ENCODE measurements at places on chromosomes 3 and 15. TPM values are rescaled to one million over a fixed set of nuclear protein-coding genes. Genes with fewer than 3 reads are reported as not detected.

GRCh38 chr3:155411500-155412223 is 118.2 kb upstream of the STRIT1 start:
- peak; percentile 26 for DNase-seq

FAM81A gene
- 4.1 TPM for total RNA-seq

GRCh38 chr3:71067977-71068654 is 515.4 kb downstream of the FOXP1 start:
- no peak for DNase-seq

DNA sequence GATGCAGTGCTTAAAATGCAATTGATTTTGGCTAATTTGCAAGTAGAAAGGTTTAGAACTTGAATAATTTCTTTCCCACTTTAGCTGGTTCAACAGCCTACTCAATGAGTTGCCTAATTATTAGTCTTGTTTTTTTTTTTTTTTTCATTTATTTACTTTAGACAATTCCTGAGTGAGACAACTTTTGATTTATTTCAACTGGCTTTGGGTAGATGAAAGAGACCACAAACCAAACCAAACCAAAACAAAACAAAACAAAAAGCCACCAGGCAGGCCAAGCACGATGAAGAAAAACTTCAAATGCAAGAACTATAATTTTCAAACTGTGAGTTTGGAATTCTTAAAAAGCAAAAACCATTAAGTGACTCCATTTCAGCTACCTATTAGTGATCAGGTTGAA is 469.9 kb downstream of the GBE1 start:
- DNase-seq = no peak

DNA sequence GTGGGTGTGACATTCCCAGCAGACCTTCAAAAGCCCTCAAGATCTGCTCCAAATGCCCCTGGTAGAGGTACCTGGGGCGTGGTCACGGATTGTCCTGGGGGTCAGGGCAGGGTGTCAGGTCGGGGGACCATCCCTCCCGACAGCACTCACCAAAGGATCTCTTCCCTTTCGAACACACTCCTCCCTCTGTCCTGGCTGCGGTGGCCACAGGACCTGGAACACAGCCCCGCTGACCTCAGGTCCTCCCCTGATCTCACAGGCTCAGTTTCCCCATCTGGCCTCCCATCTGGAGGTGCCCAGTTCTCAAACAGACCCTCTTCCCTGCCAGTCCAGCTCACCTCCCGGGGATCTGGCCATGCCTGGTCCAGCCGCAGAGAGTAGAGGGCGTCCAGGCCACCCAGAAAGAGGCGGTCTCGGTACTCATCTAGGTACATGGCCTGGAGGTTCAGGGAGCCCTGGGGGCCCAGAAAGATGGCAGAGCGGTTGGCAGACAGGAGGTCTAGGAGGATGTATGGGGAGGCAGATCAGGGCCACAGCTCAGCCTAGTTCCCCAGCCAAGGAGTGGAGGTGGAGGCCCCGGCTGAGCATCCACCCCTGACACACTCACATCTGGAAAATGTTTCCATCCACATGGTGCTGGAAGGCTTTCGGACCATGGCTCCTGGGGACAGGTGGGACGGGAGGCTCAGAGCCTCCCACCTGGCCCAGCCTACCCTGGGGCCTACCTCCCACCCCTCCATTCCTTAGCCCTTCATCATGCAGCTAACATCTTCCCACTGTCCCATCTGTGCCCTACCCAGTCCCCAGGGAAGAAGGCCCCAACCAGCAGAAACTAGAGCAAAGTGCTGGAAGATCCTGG is 2.3 kb downstream of the SEMA3G start:
- DNase-seq = no peak

DNA sequence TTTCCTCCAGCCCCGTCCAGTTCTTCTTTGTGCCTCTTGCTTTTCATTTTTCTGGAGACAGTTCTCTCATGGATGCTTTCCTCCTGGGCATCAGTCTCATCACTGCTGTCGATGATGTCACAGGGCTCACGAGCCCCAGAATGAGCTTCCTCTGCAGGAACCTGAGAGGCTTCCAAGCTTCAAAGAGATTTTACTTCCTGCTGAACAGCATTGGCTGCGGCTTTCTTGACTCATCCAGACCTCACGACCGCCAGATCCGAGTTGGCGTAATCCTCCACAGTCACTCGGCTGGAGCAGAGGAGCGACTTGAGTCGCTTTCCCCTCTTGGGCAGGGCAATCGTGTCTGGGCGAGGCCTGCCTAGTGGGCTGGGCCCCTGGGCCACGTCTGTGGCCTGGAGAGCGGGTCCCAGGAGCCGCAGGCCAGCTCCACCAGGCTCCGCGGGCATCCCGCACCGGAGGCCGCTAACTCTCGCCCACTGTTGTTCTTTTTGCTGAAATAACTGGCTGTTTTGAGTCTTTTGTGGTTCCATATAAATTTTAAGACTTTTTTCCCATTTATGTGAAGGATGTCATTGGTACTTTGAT is 20.8 kb upstream of the FAN1 start:
- no peak for DNase-seq

GRCh38 chr3:11198495-11198894 is 44.2 kb downstream of the HRH1 start:
- DNase-seq = no peak

DNA sequence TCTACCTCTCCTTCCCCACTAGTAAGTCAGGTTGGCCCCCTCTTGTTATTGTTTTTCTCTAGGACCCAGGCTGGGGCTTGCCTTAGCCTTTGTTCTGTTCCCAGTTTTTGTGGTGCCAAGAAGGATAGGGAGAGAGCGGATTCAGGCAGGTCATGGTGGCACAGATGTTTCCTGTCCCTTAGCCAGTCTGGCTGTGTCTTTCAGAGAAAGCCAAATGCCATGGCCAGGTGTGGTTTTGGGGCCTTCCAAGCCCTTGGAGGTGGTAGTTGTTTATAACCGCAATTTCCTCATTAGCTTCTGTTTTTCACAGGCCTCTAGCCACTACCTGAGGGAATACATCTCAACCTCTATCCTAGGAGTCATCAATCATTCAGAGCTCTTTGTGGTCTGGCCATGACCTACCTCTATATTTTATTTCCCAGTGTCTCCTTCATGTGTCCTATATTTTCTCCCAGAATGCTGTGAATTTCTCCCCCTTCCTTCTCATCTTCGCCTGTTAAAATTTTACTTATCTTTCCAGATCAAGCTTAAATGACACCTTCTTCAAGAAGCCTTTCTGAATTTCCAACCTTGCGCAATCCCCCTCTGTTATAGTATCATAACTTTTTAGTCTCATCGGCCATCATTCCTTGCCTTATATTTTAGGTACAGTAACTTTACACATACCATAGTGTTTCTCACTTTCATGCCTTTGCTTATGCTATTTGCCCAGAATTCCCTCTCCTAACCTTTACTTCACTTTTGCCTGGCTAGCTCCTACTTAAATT is 38.2 kb downstream of the TIMP4 start:
- DNase-seq = no peak

GRCh38 chr15:51251556-51251955 is 86.8 kb downstream of the CYP19A1 start:
- no peak for DNase-seq

- DNase-seq = no peak
These were observed 339.0 kb upstream of the PROK2 start for GRCh38 chr3:72123908-72124441.

DNA sequence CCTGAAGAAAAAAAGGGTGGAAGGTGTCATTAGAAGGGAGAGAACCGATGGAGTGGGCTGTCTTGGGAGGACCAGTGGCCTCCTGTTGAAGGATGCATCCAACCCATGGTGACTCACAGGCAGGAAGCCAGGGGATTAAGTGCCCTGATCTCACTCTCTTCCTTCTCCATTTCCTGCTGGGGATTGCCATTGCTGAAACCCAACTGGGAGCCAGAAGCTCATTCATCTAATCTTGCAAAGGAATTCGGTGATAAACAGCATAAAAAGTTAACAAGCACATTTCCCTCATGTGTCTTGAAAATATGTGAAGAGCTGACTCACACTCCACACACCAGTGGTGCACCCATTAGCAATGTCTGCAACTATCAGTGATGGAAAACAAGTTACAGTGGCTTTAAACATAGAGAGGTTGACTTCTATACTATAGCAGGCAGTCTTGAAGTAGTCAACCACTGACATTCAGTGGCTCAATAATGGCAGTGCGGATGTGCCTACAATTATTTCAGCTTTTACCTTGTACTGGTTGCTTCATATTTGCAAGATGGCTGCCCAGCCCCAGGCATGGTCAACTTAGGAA is 12.8 kb upstream of the CSRNP1 start:
- no peak for DNase-seq

DNA sequence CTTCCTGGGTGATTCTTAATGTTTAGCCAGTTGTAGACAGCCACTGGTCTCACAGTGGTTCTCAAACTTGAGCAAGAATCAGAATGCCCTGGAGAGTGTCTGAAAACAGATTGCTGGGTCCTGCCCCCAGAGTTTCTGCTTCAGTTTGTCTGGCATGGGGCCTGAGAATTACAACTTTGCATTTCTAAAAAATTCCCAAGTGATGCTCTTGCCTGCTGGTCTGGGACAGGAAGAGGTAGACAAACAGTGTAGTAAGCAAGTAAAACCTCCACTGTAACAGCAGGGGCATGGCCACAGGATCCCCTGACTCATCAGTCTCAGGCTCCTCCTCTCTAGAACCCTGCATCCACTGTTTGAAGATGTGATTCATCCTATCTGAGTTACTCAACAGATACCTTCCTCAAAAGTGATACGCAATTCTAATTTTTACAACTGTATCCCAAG is 36.5 kb downstream of the DZIP1L start:
- no peak for DNase-seq

ELL3 gene
- total RNA-seq = 19.2 TPM

DNA sequence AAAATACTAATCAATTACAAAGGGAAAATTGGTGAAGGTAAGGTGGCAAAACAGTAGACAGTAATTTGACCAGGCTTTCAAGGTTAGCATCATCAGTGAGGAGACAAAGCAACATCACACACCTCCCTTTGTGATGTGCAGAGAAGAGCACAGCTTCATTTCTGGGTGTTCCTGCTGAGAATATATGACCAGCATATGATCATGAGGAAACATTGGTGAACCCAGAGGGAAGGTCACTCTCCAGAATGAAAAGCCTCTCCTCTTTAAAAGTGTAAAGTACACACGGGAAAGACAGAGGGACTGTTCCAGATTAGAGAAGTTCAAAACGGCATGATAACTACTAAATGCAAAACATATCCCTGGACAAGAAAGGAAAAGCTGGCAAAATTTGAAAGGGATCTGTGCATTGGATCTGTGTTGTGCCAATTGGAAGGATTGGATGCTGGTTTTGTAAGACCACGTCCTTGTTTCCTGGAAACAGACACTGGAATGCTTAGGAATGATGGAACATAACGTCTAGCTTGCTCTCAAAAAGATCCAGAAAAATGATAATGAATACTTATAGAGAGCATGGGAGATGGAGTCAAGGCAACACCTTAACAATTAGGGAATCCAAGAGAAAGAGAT is 80.6 kb upstream of the MITF start:
- no peak for DNase-seq

DNA sequence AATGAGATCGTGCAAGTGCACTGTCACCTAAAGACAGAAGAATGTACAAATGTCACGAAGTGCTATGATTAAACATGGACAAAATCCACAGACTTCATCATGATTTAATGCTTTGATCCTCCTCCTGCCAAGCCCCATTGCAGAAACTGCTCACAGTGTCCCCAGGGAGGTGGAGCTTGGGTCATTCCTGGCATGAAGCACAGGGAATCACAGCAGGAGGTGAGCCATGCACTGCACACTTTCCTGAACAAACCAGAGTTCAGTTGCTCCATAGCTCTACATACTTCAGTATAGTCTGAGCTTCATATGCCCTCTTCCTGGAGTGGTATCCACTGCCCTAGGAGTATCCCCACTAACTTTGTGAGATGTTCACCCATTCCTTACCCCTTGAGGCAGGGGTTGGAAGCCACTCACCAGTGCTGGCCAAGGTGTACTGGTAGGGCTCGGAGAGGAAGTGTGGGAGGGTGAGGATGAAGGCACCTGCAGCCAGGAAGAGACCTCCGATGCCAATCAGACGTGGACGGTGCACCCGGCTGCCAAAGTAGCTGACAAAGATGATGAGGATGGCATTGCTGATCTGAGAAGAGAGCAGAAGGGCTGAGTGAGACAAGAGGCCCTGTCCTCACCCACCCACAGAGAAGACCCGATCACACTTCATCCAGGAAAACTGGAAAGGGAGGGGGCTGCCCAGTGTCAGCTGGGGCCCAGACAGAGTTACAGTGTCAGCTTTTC is 56.3 kb downstream of the SLCO2A1 start:
- DNase-seq = no peak

DNA sequence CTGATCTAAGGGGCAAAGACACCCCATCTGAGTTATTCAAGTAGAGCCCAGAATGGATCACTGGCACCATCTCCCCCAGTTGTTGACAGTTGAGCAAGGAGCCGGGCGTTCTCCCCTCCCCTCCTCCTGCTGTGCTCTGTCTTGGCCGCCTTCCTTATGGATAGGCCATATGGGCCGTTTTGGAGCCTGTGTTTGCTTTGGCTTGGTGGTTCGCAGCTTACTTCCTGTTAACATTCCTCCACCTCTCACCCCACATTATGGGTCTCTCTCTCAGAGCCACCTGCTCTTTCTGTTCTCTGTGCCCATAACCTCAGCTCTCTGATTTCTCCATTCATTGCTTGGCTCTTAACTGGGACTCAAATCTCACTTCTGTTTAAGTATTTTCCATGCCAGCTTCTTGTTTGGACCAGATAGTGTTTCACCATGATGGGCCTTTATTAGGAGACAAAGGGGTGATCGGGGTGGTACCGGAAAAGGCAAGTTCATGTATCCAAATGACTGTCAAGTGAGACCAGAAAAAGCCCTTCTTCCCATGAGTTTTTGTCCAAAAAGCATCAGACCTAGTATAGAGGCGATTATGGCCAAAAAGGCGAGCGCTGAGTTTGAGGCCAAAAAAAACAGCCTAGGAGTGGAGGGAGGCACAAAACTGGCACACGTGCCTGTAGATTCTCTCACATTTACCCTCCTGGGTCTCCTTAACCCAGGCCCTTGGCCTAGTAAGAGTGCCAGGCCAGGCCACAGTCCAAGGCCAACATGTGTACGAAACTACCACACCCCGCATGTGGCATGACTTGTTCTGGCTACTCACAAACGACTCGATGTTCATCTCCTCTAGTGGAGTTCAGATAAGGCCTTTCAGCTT is 62.6 kb downstream of the DUT start:
- no peak for DNase-seq

PRSS50 gene
- total RNA-seq = 1.4 TPM

GOLGA8J gene
- not detected for total RNA-seq

- no peak for DNase-seq
These were observed 234.8 kb upstream of the GADL1 start for GRCh38 chr3:31129241-31129640.

DNA sequence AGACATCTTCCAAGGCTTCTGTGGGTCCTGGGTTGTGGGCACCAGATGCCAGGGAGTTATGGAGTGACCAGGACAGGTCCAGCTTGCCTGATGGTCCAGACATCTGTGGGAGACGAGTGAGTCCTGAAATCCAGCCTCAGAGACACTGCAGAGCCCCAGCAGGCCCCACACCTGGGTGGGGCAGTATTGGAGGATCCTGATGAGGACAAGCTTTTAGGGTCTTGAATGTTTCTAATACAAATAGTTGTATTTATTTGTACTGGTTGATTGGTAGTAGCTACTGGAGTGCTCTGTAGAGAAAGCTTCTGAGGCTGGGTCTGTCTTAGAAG is 67.5 kb upstream of the PRR23C start:
- DNase-seq = no peak

TRPM1 gene
- total RNA-seq = not detected

- DNase-seq = no peak
These were observed 739.0 kb upstream of the CFAP20DC start for GRCh38 chr3:59788801-59789200.

CCR8 gene
- not detected for total RNA-seq

- DNase-seq = no peak
These were observed 416.3 kb upstream of the EPHA3 start for GRCh38 chr3:88691081-88691480.
